ENCODE measurements at places on chromosomes 2 and 18.

DNA sequence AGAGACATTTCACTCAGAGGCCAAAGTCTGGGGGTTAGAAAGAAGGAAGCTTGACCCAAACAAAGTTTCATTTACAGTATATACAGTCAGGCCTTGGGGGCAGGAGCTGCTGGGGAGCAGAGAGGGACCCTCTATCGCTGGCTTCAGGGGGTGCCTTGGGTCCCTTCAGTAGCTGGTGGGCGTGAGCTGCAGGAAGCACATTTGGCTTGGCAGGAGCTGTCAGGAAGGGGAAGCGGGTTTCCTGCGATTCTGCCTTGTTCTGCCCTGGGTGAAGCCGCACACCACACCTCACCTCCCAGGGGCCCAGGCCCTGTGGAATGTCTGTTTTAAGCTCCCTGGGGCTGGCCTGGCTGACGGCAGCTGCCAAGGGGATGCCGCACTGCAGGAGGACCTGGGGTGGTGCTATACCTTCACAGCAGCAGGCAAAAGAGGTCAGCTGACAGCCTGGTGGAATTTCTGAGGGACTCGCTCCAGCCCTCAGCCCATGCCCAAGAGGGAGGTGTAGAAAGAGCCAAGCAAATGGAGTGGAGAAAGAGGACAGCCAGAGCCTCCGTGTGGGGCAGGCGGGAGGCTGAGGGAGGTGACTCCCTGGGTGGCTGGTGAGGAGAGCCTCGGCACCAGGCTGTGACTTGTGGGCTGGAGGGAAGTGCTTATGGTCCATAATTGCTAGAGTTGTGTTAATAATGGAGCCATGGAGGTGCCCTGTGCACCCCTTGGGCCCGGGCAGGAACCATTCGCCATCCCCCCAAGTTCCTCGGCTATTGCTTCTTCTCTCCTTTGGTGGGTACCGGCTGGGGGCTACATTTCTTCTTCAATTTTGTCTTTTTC is 43.9 kb downstream of the PSD4 start:
- no peak for DNase-seq

GRCh38 chr2:157841485-157841884 is 34.6 kb downstream of the ACVR1 start:
- no peak for DNase-seq

DNA sequence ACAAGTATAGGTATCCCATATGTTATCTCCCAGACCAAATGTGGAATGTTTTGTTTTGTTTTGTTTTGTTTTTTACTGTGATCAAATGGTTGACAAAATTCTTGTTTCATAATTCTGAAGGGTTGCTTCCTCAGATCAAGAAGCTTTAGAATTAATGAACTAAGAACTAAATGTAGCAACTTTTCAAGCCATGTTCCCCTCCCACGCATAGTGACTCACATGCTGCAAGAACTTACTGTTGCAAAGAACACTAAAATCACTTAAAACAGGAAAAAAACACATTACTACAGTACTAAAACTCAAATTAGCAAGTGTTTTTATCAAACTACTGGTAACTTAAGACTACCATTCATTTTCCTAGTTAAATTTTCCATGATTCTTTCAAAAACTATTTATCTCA is 30.6 kb downstream of the HNRNPLL start:
- DNase-seq = no peak

- DNase-seq = no peak
These were observed 275.3 kb downstream of the CMPK2 start for GRCh38 chr2:6590442-6590841.
